ENCODE measurements at places on chromosomes 13 and 19.

DNA sequence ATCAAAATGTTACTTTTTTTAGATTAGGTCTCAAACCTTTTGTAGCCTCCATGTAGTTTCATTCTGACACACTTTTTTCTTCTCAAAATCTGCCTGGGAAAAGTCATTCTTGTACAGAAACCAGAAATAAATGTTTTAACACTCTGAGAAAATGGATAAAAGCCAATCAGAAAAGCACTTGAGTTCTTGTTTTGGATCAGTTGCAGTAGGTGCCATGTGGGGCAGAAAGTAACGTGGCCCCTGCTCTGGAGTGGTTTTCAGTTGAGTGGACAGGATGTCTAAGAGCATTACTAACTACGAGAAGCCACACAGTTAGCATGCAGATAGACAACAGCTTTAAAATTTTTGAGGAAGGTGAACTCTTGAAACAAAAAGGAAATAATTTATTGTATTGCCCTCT lies 19.1 kb downstream of the GPR183 start:
- DNase-seq, result no peak

- DNase-seq, result no peak
Measured at GRCh38 chr19:16301999-16302694, 22.5 kb upstream of the KLF2 start.

DNA sequence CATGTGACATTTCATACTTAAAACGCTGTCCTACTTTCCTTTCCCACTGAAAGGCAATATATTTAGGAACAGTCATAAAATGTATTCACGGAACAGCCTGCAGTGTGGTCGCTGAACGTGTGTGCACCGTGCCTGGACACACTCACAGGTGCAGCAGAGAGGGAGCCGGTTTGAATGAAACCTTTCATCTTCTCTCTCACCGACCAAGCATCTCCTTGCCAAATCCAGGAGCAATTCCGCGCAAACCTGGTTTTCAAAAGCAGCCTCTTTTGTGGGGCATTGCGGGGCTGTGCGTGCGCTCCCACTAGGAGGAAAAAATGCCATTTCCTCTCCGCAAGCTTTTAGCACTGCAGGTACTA lies 1.0 kb downstream of the DCLK1 start:
- no peak for DNase-seq

GRCh38 chr19:418761-419671 lies 10.1 kb upstream of the C2CD4C start:
- no peak for DNase-seq

- DNase-seq, result no peak
Measured at GRCh38 chr13:55219538-55219937, 1921.2 kb upstream of the PRR20A start.

DNA sequence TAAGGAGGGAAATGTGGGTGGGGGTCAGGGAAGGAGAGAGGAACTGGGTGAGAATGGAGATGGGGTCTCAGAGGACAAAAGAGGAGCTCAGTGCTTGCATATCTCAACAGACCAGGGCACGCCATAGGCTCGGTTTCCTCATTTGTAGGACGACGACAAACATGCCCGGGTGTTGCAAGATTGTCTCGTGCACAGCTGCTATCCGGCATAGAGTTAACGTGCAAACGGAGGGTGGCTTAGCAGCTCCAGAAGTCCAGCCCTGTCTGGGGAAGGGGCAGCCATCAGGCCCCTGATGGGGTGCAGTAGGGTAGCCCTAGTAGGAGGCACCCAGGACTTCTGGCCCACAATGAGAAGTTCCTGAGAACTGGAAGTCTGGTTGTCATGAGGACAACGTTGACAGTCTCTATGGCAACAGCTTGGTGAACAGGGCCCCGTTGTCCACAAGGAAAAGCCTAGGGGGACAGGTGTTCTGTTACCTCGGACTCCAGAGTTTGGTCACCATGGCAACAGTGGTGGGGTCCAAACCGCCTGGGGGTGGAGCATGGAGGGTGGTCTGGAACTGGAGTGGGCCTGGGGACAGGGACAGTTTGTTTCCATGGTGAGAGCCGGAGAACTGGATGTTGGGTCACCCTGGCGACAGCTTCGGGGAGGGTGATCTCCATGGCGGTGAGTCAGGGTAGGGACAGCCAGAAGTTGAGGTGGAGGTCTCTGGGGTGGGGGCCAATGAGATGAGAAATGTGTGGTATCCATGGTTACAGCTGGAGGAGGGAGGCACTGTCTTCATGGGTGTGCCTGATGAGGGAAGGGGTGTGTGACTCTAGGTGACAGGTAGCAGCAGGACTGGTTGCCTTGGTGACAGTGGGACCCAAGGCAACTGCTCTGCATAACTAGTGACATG lies 16.8 kb downstream of the TM6SF2 start:
- no peak for DNase-seq

DNA sequence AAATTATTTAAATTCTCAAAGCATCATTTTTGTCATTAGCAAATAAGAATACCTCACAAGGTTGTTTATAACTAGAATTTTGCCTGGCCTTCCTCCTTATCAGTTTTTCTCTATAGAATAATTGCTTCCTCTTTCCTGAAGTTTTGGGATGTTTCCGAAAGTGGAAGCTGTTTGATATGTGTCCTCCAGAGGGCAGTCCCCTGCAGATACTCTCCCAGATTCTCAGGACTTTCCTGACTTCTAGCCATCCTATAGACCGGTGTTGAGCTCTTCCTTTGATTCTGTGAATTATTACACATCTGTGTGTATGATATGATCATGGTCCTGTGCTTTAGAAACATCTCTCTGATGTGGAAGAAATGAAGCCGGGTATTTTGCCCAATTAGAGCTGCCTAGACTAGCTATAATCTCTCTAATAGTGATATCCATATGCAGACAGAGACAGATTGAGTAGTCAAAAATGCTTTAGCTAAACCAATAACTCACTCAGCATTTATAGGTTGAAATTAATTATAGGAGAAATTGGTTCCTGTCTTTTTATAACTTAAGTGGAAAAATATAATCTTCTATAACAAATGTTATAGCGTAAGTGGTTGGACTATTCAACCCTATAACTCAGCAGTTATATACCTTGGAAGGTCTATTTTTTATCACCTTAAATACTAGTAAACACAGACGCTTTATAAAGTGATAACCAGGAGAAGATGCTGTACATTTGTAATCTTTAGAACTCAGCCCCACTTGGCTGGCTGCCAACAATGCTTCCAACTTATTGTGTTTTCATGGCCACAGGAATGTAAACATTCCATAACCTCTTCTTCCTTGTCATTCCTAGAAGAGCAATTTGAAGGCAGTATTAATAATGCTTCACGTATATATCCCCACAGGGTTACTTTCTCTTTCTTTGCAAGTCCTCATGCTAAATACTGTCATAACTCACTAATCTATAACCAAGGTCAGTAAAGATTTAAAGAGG lies 201.0 kb upstream of the RXFP2 start:
- no peak for DNase-seq

- DNase-seq, result no peak
Measured at GRCh38 chr13:35694549-35695447, 218.3 kb upstream of the MAB21L1 start.

- no peak for DNase-seq
Measured at GRCh38 chr13:72165276-72165675, 298.3 kb upstream of the DACH1 start.

DNA sequence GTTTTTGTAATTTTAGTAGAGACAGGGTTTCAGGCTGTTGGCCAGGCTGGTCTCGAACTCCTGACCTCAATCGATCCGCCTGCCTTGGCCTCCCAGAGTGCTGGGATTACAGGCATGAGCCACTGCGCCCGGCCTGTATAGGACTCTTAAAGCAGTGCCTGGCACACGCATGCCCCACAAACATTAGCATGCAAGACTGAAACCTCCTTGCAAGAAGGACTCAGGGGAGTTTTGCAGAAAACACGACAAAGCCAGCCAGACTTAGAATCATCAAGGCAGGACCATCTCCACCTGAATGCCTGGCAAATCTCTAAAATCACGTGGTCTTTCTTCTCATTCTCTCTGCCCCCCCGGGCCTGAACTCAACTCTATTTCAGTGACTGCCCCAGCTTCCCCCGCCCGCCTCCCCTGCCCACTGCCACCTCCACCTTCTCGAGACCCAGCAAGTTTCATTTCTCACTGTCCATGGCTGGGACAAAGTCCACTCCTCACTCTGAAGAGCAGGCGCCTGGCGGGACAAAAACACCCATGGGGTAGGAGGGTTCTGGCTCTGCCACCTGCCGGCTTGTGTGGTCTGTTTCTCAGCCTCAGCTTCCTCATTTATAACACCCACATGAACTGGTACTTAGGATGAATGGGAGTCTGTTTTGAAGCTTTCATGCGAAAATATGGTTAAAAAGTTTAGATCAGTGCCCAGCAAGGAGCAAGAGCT lies 2.4 kb downstream of the TICAM1 start:
- DNase-seq, result no peak

DNA sequence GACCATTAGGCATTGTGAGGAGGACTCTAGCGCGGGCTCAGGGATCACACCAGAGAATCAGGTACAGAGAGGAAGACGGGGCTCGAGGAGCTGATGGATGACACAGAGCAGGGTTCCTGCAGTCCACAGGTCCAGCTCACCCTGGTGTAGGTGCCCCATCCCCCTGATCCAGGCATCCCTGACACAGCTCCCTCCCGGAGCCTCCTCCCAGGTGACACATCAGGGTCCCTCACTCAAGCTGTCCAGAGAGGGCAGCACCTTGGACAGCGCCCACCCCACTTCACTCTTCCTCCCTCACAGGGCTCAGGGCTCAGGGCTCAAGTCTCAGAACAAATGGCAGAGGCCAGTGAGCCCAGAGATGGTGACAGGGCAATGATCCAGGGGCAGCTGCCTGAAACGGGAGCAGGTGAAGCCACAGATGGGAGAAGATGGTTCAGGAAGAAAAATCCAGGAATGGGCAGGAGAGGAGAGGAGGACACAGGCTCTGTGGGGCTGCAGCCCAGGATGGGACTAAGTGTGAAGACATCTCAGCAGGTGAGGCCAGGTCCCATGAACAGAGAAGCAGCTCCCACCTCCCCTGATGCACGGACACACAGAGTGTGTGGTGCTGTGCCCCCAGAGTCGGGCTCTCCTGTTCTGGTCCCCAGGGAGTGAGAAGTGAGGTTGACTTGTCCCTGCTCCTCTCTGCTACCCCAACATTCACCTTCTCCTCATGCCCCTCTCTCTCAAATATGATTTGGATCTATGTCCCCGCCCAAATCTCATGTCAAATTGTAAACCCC lies 2.8 kb upstream of the CEACAM5 start:
- no peak for DNase-seq

DNA sequence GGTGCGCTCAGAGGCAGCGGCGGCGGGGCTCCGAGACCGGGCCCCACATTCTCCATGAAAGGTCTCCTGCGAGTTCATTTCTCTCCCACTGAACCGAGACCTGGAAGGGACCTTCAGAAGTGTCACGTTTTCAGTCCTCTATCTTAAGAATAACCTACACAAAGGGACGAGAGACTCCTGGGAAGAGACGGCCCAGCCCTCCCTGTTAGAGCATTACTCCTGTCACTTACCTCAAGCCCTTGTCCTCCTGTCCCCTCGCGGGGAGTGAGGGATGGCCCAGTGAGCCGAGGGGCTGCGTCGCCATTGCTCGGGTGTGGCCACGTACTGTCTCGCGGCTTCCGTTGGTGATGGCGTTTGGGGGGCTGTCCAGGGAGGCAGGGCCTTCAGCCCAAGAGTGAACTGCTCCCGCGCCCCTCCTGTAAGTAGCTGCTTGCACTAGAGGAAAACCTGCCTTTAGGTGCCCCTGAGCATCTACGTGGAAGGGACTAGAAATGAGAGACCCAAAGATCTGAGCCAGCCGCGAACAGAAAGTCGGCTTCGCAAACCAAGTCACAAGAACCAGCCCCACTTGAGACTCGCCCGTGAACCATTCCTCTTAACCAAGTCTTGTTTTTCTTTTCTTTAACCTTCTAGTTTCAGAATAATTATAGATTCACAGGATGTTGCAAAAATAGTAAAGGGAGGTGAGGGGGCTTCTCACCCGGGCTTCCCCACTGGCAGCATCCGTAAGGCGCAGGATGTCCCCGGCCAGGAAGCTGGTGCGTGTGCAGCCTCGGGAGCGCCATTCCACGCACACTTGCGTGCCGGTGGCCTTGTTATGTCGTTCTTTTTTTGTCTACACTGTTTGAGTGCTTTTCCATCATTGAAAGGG lies 21.1 kb upstream of the NDUFS7 start:
- DNase-seq, result no peak

DNA sequence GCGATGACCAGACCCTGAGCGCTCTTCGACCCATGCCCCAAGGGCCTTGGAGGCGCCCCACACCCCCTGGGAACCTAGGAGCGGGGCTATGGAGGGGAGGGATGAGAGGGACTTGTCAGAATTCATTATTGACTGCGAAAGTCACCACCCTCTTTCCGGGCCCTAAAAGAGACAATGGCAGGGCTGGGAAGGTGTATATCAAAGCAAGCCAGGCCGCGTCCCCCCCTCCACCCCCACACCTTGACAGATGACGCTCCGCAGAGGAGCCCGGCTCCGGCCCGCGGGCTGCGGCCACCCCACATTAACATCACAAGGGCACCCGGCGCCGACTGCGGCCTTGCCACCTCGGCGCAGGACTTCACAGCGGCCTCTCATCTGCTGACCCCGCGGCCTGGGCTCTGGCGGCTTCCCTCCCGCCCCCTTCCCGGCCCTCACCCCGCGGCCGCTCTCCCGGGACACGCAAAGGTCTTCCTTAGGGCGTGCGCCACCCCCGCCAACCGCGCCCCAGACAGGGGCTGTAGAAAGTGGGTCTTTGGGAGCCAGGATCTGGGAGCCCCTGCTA lies 2.4 kb downstream of the CDX2 start:
- DNase-seq, result no peak

GRCh38 chr19:32022731-32023563 lies 322.5 kb upstream of the ZNF507 start:
- DNase-seq, result no peak

DNA sequence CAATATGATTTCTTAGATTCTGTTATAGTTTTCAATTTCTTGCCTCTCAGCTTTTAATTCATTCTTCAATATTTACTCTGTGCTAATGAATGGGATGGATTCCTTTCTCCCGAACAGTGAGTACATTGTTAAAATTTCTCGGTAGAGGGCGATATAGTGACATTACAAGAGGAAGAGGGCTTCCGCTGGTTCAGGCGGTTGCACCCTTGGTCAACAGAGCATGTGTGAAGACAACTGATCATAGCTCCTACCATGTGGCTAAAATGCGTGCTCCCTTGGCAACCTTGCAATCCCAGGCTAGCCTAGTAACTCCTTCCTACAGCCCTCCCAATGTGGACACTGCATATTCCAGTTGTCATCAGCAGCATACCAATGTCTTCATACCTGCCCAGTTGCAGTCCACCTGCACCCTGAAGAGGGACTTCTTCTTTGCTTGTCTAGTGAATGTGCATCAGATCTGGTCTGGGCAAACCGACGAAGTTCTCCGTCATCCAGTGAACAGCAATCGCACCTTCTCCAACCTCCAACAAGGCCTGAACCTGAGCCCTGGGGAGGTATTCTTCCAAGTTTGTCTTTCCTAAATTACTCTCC lies 653.0 kb upstream of the GPC6 start:
- DNase-seq, result no peak

DNA sequence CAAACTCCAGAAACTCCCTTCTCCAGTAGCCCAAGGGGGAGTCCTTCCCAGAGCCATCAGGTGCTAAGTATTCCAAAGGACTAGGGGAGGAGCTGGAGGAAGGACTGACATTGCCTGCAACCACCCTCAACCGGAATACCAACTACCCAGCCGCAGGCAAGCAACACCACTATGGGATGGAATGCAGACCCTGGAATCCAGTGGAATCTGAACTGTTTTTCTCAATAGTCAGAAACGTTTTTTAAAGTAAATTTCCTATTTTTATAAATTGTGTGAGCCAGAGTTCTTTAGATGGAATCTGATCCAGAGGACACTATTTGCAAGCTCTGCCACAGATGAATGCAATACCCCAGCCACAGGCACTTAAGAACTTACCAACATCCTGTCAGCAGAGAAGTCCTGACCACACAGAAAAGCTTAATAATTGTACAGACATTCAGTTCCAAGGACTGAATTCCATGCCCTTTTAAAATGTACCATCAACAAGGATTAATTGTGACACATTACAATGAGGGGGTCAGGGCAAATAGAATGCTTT lies 92.1 kb downstream of the USP12 start:
- DNase-seq, result no peak
